ENCODE measurements at places on chromosomes 2 and 18. TPM values are rescaled to one million over a fixed set of nuclear protein-coding genes. Genes with fewer than 3 reads are reported as not detected.

- DNase-seq = no peak
These were observed 88.6 kb upstream of the DLGAP1 start for GRCh38 chr18:4543711-4544110.

DNA sequence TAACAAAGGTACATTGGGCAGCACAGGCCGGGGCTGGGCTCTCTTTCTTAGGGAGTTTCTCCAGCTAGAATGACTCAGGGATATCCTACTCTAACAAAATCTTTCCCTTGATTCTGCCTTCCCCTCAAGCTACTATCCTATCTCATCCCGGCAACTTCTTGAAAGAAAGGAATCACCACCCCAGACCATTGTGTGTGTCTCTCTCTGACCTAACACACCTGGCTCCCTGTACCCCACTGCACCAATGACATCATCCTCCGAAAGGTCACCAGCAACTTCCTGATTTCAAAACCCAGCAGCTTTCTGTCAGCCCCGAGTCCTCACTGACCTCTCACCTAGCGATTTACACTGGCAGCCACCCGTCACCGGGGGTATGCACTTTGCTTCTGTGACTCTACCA is 72.1 kb upstream of the MAP4K4 start:
- DNase-seq = no peak

The RAD51AP2 gene
- total RNA-seq = not detected

- no peak for DNase-seq
These were observed 13.0 kb downstream of the TEX44 start for GRCh38 chr2:231605607-231606091.

The ACKR3 gene
- 2.4 TPM for total RNA-seq
